Right hindlimb (tissue), 1 donor: ENCODE measurements at places on chromosomes 6 and 20.

DNA sequence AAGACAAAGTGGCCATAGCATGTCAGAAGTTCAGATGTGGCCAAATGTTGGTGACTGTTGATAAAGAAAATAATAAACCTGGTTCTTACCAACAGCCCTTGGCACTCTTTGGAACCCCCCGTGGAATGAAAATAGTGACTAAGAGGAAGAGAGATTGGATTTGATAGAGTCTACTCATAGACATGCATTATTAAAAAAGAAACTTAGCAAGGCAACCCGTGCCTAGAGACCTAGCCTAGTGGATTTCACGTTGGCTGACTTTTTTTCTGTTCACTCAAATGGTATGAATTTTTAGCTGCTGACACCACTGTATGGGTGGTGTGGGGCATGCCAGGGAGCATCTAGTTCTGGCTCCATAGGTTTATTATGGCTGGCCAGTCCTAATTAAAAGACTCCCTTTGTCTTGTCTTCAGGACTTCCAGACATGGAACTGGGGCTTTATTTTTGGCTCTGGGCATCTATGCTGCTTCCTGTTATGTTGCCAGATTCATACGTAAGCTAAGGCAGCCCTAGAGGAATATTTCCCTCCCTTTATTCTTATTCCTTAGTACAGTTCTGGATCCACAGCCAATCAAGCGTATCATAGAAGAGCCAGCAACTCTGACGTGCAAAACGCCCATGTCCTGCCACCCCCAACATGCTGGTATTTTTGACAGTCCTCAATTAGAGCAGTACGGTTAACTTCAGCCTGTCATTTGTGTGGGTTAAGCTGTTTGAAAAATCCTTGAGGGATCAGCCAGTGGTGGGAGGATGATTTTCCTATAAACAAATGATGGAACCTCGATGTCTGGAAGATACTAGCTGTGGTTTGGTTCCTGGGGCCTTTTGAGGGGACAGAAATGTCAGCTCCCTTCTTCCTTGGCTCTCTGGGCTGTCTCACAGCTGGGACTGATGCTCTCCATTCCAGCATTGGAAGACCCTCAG, 127.5 kb downstream of the ISM1 start:
- DNase-seq, result peak; percentile 55

- no peak for DNase-seq
These were observed 63.0 kb downstream of the HIVEP1 start for GRCh38 chr6:12075067-12075563.

GRCh38 chr20:18359854-18360253, 71.5 kb downstream of the ZNF133 start:
- no peak for DNase-seq

DNA sequence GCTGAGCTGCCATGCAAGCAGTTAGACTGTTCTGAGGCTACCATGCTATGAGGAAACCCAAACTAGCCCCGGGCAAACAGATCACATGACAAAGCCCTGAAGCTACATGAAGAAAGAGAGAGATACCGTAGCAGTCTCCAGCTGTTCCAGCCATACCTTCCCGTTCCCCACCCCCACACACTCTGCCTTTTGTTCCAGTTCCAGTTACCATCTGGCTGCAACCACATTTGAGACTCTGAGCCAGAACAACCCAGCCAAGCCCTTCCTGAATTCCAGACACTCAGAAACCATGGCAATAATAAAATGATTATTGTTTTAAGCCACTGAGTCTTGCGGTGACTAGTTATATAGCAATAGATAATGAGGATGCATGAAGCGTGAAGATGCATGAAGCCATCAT, 28.3 kb downstream of the RIN2 start:
- DNase-seq, result peak; percentile 71

- DNase-seq, result no peak
These were observed 929.5 kb downstream of the KIF16B start for GRCh38 chr20:15643713-15644112.

DNA sequence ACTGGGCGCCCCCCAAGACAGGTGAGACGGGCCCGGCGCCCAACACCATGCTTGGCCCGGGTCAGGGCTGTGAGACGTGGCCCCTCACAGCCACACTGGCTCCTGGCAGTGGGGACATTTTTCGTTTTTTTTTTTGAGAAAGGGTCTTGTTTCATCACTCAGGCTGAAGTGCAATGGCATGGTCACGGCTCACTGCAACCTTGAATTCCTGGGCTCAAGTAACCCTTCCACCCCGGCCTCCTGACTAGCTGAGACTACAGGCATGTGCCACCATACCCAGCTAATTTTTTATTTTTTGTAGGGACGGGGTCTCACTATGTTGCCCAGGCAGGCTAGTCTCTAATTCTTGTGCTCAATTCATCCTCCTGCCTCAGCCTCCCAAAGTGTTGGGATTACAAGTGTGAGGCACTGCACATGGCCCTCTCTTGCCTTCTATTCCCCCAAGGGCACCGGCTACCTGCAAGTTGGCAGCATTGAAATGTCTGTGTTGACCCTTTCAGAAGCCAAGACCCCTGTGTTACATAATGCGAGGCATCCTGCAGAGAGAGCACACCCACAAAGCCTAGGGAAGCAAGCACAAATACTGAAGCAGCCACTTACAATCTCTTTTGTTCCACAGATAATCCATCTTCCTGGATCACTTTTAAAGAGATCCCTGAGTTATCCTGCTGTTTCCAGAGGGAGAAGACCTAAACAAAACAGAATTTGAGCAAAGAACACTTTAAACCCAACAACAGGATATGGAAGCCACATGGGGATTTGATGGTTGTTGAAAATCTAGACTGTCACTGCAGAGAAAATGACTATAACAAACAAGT, 57.5 kb upstream of the SLC4A11 start:
- no peak for DNase-seq

DNA sequence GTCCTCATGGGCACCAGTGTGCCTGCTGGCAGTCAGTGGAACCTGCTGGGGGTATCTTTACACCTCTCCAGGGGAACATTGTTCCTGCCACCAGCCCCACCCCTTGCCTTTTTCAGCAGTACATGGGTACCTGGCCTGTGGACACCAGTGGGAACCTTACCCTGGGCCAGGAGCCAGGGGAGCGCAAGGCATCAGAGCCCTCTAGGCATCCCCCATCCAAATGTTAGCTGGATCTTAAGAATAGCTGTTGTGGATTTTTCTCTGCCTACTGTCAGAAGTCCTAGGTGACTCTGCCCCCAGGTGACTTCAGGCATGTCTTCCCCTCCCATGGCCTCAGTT, 38.8 kb upstream of the ID1 start:
- no peak for DNase-seq
